ENCODE measurements at places on chromosomes 7 and 10.

- DNase-seq = no peak
Observed at GRCh38 chr10:124321433-124322089, 97.2 kb downstream of the OAT start.

GRCh38 chr7:128459394-128459878, 3.8 kb downstream of the HILPDA start:
- peak; percentile 57 for DNase-seq

- DNase-seq = no peak
Observed at GRCh38 chr10:53453196-53453595, 680.6 kb upstream of the MBL2 start.

GRCh38 chr7:36775061-36775620, 50.8 kb upstream of the AOAH start:
- no peak for DNase-seq
